ENCODE measurements at places on chromosomes 5 and 9. TPM values are rescaled to one million over a fixed set of nuclear protein-coding genes. Genes with fewer than 3 reads are reported as not detected.

GRCh38 chr5:124371111-124371706 is 375.2 kb downstream of the ZNF608 start:
- H3K27ac ChIP-seq: no peak overlapping the region
- DNase-seq: no peak
- no peak overlapping the region for H3K4me3 ChIP-seq
- no peaks in the 10 kb centered on the region for H3K4me1 ChIP-seq
- H3K36me3 ChIP-seq: no peaks in the 10 kb centered on the region
- H3K27me3 ChIP-seq: no peaks in the 10 kb centered on the region

DNA sequence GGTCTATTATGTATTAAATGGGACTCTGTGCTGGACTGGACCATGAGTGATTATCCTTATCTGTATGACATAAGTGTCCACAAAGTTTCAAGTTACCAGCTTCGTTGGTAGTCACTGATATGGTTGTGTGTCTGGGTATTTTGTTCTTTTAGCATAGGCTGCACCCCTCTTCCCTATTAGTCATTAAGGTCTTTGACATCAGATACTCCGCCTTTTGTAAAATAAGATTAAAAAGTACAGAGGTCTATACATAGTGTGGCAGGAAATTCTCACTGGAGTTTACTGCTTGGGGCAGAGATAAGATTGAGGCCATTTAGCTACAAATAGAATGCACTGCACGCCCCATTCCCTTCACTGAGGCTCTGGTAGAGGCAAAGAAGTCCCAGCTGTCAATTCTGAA is 99.4 kb downstream of the TMEM215 start:
- DNase-seq: no peak
- no peaks in the 10 kb centered on the region for H3K4me1 ChIP-seq
- no peaks in the 10 kb centered on the region for H3K36me3 ChIP-seq
- H3K27me3 ChIP-seq: no peaks in the 10 kb centered on the region
- H3K4me3 ChIP-seq: no peak overlapping the region

DNA sequence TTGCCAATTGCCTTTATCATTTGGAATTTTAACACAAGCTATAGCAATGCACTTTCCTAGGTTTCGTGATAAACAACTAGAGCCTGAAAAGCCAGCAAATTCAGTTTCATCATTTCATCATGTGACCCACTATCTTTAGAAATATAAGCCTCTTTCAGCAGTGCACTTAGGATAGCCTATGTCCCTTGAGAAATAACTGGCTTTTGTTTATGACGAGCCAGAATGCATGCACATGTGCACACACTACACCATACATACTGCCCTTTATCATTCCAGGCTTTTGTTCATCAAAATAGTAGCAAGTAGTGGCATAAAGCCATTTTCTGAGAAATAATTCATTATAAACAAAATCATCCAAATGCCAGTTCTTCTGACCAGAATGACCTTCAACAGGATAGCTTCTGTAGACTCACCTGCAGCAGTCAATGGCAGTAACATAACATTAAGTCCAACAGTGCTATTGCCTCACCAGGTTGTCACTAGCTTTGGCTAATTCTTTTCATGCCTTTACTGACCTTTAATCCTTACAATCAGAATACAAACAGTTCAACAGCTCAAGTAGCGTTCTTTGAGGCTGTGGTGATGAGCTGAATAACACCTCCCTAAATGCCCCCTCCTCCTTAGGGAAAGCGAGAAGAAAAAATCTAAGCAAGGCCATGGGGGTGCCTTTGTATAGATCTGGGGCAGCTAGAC is 132.3 kb upstream of the SMARCA2 start:
- no peak overlapping the region for H3K4me3 ChIP-seq
- no peaks in the 10 kb centered on the region for H3K27me3 ChIP-seq
- H3K36me3 ChIP-seq: no peaks in the 10 kb centered on the region
- no peaks in the 10 kb centered on the region for H3K4me1 ChIP-seq

- no peaks in the 10 kb centered on the region for H3K36me3 ChIP-seq
- no peaks in the 10 kb centered on the region for H3K27me3 ChIP-seq
- no peak for DNase-seq
- no peak overlapping the region for H3K4me3 ChIP-seq
These were observed 90.9 kb upstream of the COX7C start for GRCh38 chr5:86526811-86527348.

DNA sequence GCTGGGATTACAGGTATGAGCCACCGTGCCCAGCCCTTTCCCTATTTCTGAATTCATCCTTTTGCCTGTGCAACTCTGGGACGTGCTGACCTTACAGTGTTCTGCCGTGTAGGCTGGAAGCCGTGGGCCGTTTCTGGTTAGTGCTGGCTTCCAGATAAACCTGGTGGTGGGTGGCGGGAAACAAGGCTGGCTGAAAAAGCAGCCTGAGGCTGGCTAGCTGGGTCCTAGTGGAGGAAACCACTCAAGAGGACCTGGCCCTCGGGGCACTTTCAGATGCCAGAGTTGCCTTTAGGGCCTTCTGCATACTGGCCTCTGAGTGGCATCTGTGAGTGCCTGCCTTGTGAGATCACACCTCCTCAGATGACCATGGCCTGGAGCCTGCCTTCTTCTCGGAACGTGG is 26.9 kb downstream of the GALNT12 start:
- peaks cover 6% of the 10 kb centered on the region for H3K36me3 ChIP-seq
- H3K27ac ChIP-seq: no peak overlapping the region
- peaks cover 3% of the 10 kb centered on the region for H3K4me1 ChIP-seq

- no peaks in the 10 kb centered on the region for H3K27me3 ChIP-seq
- no peaks in the 10 kb centered on the region for H3K4me1 ChIP-seq
- no peak overlapping the region for H3K4me3 ChIP-seq
- no peak for DNase-seq
These were observed 239.7 kb downstream of the HSPA4 start for GRCh38 chr5:133291524-133291923.

DNA sequence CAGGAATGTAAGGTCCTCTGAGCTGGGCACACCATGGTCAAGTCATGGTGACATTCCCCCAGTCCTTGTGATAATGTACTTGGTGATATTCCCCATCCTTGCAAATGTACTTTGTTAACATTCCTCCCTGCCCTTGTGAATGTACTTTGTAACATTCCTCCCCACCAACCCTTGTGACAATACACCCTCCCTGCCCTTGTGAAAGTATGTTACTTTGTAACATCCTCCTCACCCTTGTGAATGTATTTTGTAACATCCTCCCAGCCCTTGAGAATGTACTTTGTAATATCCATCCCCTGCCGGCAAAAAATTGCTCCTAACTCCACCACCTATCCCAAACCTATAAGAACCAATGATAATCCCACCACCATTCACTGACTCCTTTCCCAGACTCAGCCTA is 53.3 kb downstream of the RAPGEF6 start:
- H3K36me3 ChIP-seq: no peaks in the 10 kb centered on the region
- H3K27ac ChIP-seq: no peak overlapping the region
- no peaks in the 10 kb centered on the region for H3K27me3 ChIP-seq
- DNase-seq: no peak

DNA sequence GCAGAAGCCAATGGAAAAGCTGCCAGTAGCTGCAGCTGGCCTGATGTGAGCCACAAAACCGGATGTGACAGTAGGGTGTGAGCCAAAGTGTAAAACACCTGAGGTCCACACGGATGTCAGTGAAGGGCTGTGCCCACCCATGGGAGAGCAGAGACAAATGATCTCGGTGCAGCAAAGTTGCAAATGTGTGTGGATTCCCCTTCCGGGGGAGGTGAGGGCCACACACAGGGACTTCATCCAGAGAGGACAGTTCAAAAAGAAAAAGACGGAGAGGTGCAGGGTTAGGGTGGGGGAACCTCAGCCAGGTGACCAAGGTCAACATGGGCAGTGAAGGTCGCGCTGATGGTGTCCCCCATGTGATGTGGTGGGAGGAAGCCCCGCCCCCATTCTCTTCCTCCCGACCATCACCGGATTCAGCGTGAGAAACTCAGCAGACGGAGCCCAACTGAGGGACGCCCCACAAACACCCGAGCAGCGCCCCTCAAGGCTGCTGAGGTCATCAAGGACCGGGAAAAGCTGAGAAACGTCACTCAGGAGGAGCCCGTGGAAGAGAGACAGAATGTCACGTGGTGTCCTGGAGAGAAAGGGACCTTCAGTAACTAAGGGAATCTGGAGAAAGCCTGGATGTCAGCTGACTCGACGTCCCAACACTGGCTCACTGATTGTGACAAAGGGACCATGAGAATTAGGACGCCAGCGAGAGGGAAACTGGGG is 11.4 kb upstream of the PTGDS start:
- no peak overlapping the region for H3K4me3 ChIP-seq
- no peaks in the 10 kb centered on the region for H3K27me3 ChIP-seq
- H3K36me3 ChIP-seq: no peaks in the 10 kb centered on the region
- no peak overlapping the region for H3K27ac ChIP-seq
- no peak for DNase-seq
- peaks cover 8% of the 10 kb centered on the region for H3K4me1 ChIP-seq

The GFI1B gene
- 1.1 TPM for total RNA-seq

The TNFSF8 gene
- total RNA-seq: 3.5 TPM

The NACC2 gene
- total RNA-seq: 27.0 TPM

The LCN15 gene
- not detected for total RNA-seq
